Left lung (tissue), 14 donors: ENCODE measurements at places on chromosomes 1 and 21. TPM values are rescaled to one million over a fixed set of nuclear protein-coding genes. Genes with fewer than 3 reads are reported as not detected.

Gene P3H1
- total RNA-seq, result 76.1 TPM

Gene PLD5
- total RNA-seq, result 11.0 TPM

Gene CLCNKB
- total RNA-seq, result not detected

Gene FBXO2
- total RNA-seq, result 8.0 TPM

Gene LCE3E
- total RNA-seq, result not detected

Gene SYCP1
- total RNA-seq, result not detected

Gene OR2T35
- not detected for total RNA-seq
